ENCODE measurements at places on chromosomes 3 and 15. TPM values are rescaled to one million over a fixed set of nuclear protein-coding genes. Genes with fewer than 3 reads are reported as not detected.

GRCh38 chr3:153595186-153595815, 433.3 kb downstream of the RAP2B start:
- no peak overlapping the region for H3K4me3 ChIP-seq
- H3K4me1 ChIP-seq = no peaks in the 10 kb centered on the region
- no peak overlapping the region for H3K27ac ChIP-seq
- no peaks in the 10 kb centered on the region for H3K27me3 ChIP-seq
- no peaks in the 10 kb centered on the region for H3K36me3 ChIP-seq
- no peak for DNase-seq

- no peak overlapping the region for H3K27ac ChIP-seq
- no peaks in the 10 kb centered on the region for H3K27me3 ChIP-seq
- DNase-seq = no peak
- no peaks in the 10 kb centered on the region for H3K36me3 ChIP-seq
- no peaks in the 10 kb centered on the region for H3K4me1 ChIP-seq
These were observed 69.6 kb downstream of the ASB7 start for GRCh38 chr15:100671858-100672543.

- no peaks in the 10 kb centered on the region for H3K4me1 ChIP-seq
- H3K36me3 ChIP-seq = no peaks in the 10 kb centered on the region
- no peak for DNase-seq
- H3K27me3 ChIP-seq = no peaks in the 10 kb centered on the region
- H3K4me3 ChIP-seq = no peak overlapping the region
- H3K27ac ChIP-seq = no peak overlapping the region
These were observed 153.5 kb upstream of the GOLIM4 start for GRCh38 chr3:168249205-168249549.

Gene SYNPR
- not detected for total RNA-seq

GRCh38 chr15:96123028-96123400, 207.5 kb upstream of the NR2F2 start:
- H3K4me3 ChIP-seq = no peak overlapping the region
- no peaks in the 10 kb centered on the region for H3K4me1 ChIP-seq
- no peak overlapping the region for H3K27ac ChIP-seq
- no peaks in the 10 kb centered on the region for H3K27me3 ChIP-seq

GRCh38 chr15:20295238-20295811, 246.3 kb downstream of the GOLGA6L6 start:
- no peak for DNase-seq
- H3K4me1 ChIP-seq = no peaks in the 10 kb centered on the region

Gene C3orf22
- total RNA-seq = not detected
